Stimulated activated CD8-positive, alpha-beta memory T cell treated with anti-CD3 and anti-CD28 coated beads, Interleukin-4, amount 100 ng/mL, for 1 hour (primary cell): ENCODE measurements at places on chromosomes 6 and 20.

DNA sequence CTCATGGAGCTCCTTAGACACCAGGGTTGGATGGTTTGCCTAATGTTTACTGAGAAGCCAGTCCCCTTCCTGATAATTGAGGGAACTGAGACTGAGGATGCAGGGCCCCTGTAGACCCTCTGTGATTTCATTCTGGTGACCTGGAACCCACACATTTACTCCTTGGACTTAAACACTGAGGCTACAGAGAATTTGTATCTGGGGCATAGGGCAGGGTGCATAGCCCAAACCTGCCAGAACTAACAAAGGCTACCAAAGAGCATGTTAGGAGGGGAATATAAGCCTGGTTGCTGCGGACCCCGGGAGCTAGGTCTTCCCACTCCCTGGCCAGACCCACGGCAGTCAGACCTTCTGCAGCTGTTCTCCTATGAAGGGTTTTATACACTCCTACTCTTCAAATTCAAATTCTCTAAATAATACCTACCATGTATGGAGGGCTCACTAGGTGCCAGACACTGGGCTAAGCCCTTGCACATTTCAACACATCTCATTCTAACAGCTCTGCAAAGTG, 19.7 kb downstream of the DAAM2 start:
- no peak for DNase-seq

DNA sequence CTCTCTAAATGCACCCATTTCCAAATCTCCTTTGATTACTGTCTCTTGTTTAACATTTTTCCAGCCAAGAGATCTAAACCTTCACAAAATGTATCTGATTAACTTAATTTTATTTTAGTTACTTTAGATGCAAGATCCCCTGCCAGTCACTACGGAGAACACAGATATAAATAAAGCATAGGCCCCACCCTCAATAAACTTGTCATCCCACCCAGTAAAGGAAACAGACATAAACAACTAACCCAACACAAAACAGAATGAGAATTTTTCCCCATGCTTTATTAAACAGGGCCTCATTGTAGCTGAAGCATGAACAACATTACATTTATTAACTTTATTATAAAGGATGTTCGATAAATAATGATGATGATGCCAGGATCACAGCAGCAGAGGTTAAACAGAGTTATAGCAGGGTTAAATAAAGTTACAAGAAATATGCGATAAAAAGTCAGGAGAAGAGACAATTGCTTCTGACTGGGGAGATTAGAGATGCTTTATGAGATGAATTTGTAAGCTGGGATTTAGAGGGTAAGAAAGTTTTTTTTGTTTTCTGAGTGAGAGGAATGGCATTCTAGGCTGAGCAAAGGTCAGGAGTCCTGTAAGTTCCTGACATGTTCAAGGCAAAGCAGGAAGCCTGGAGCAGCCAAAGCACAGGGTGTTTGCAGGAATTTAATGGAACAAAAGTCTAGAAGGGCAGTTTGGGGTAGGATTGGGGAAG, 41.1 kb downstream of the TFAP2A start:
- no peak for DNase-seq

GRCh38 chr20:53852691-53853090, 217.7 kb downstream of the BCAS1 start:
- no peak for DNase-seq

DNA sequence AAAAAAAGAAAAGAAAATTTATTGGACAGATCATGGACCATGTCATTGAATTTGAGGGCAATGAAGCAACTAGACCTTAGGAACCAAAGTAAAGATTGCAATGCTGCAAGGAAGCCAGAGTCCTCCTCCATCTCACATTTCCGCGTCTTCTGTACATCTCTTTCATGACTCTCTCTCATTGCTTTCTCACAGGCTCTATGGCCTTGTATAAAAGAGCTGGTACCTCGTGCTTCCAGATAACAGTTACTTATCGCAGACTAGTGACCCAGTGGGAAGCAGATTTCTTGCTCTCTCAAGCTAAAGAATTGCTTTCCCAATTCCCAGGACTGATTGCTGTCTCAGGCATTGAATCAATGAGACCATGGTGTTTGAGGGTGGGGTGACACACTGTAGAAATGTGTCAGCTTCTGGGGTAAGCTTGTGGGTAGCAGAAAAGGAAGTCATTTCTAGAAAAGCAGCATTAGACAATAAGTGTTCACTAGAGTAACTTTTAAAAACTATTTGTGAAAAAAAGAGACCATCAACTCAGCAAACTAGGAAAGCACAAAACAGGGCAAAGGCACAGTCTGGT, 635.3 kb downstream of the UTRN start:
- DNase-seq = no peak

GRCh38 chr6:169891846-169892245, 140.4 kb downstream of the ERMARD start:
- DNase-seq = no peak

GRCh38 chr20:20664795-20665589, 47.5 kb downstream of the RALGAPA2 start:
- no peak for DNase-seq

- peak; percentile 11 for DNase-seq
Measured at GRCh38 chr20:50844430-50845100, 49.7 kb downstream of the BCAS4 start.

DNA sequence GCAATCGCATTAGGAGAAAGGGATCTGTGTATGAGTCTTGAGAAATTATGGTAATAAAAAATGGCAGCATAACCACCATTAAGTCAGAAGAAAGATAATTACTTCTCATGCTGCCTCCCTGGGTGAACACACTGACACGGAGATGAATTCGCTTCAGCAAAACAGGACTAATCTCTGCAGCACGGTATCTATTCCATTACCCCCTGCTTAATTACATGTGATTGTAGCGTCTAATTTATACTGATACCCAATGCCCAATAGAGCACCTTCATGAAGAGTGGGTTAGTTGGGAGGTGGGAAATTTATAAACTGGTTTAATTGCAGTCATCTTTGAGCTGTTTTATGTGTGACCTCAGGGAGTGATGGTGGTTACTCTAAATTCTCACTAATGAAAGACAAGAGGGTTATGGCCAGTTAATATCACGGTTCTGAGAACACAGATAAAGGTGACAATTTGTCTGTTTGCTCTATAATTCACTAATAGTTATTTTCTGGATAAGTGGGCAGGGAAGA, 476.2 kb upstream of the SULF2 start:
- DNase-seq = no peak

DNA sequence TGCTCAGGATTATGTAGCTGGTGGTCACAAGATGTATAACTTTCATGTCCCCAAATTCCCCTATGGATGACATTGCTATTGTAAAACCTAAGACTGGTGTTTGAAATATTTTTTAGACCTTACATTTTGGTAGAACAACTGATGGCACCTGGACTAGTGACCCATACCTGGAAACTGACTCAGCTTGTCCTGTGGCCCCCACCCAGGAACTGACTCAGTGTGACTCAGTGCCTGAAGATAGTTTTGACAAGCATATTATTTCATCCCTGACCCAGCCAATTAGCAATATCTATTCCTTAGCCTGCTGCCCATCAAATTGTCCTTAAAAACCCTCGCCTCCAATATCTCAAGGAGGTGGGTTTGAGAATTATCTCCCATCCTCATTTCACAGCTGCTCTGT, 90.9 kb upstream of the GRIK2 start:
- DNase-seq = no peak

GRCh38 chr20:32527447-32528055, 57.6 kb downstream of the NOL4L start:
- no peak for DNase-seq

GRCh38 chr6:18099511-18099910, 23.0 kb downstream of the NHLRC1 start:
- DNase-seq = no peak

DNA sequence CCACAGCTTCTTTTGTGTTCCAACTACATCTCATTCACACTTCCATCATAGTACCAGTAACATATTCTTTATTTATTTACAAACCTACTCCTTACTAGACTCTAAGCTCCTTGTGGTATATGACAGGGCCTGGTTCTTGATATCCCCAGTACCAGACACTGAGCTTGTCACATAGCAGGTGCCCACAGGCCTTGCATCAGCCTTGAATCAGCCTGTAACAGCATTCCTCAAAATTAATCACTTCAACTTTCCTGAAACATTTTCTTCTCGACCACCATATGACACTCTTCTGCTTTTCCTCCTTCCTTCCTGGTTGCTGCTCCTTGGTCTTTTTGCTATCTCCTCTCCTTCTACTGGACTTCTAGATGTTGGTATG, 24.7 kb upstream of the SRPK1 start:
- no peak for DNase-seq

GRCh38 chr20:14208956-14209355, 128.5 kb downstream of the FLRT3 start:
- DNase-seq = no peak

DNA sequence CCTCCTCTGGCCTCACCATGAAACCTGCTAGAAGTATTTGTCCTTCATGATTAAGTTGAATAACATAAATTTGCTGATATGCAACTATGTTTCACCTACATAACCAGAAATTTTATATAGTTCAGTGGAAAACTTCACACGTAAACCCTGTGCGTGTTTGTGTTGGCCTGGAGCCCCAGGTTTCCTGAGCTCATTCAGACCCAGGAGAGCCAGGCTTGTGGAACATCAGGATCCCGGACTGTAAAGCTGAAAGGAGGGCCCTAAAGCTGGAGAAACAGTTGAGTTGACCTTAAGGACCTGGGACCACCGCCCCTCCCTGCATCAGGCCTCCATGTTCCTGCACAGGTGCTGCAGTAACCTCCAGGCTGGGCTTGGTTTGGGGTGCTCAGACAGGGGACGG, 3.1 kb upstream of the SPATS1 start:
- no peak for DNase-seq

DNA sequence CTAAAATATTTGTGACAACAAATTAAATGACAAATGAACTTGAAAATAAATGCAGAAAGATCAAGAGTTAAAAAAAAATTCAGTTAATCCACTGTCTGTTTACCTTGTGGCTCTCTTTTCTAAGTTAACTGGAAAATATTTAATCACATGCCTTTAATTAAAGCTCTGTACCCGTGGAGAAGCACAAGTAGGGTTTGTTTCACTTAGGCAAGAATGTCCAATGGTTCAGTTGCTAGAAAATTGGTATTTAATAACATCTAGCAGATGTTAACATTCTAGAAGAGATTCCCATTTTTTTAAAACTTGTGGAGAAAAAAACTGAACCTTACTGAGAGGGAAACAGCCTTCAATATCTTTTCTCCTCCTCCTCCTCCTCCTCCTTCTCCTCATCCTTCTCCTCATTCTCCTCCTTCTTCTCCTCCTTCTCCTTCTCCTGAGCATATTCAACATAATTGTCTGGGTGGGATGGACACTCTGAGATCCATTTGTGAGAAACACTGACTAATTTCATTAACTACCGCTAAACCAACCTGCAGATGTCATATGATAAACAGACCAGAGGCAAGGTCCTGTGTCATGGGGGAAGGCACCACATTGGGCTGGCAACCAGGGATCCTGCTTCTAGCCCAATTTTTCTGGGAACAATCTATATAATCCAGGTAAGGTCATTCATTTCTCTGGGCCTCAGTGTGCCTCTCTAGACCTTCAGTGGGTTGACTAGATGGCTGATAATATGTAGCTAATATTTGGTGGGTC, 44.1 kb upstream of the AKIRIN2 start:
- DNase-seq = no peak

DNA sequence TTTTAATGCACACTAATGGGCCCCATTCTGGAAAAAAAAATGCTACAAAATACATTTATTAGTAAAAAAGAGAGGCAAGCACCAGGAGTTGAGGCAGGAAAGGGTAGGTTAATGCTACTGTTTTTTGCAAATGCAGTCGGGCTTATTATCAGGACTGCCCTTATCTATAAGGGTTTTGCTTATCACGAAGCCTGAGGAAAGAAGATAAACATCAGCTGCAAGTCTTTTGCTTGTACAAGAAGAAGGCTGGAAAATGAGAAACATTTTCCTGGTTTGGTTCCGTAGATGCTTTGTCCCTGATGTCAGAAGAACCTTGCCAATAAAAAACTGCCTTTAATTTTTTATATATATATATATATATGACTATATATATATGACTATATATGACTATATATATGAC, 189.3 kb upstream of the VGLL2 start:
- no peak for DNase-seq

DNA sequence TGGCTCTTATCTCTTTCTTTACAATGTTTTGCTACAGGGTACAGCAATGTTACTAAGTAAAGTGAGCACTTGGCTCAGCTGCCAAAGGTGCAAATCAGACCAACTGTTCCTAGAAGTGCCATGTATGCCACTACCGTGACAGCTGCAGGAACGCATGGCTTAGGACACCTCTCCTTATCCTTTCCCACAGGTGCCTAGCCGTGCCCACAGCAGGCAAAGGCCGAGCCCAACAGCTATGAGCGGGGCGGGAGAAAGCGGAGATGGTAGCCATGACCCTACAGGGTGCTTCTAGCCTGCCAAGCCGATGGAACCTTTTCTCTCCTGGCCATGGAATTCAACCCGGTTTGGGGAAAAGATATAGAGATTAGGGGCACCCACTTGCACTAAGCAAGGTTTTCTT, 97.1 kb downstream of the FAXC start:
- DNase-seq = no peak

DNA sequence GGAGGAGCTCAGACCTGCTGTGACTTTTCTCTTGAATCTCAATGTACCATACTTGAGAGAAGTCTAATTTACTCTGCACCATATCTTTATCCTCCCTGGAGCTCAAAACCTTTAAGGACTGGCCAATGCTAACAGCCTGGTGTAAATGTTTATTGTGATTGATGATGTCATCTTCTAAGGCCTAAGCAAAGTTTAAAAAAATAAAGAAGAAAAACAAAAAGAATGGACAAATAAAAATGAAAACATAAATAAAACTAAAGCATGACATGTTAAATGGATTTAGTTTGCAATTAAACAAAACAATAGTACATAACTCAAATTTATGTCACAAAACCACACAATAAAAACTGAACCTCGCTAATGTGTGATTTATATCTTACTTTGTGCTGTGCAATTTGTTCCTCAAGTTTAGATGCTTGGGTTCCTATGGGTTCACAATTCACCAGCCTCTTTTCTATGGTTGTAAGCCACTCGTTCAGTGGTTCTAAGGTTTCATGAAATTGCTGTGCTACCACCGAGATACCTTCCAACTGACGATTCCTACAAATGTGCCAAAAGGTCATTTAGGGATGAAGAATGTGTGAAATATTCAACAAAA, 113.0 kb downstream of the DST start:
- no peak for DNase-seq

GRCh38 chr6:135637701-135638100, 140.2 kb upstream of the AHI1 start:
- no peak for DNase-seq
